EH (cell line): ENCODE measurements at places on chromosomes 11 and 22.

DNA sequence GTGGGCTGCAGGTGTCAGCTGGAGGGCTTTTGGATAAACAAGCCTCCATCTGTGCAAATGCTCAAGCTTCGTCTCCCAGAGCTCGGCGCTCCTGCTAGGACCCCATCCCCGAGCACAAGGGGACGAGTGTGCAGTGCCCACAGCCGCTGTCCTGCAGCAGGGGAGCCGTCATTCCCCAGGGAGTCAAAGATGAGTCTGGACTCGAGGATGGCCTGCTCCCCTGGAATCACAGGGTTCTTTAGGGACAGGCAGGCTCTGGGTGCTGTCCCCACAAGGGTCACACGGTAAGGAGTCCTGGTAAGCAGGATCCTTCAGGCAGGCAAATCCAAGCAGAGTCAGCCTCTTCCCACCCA, 50.2 kb downstream of the APOL1 start:
- no peak for DNase-seq

- no peak for DNase-seq
These were observed 813.2 kb downstream of the BRD1 start for GRCh38 chr22:49014227-49015201.

- no peak for DNase-seq
These were observed 183.7 kb upstream of the CADM1 start for GRCh38 chr11:115687934-115688333.

DNA sequence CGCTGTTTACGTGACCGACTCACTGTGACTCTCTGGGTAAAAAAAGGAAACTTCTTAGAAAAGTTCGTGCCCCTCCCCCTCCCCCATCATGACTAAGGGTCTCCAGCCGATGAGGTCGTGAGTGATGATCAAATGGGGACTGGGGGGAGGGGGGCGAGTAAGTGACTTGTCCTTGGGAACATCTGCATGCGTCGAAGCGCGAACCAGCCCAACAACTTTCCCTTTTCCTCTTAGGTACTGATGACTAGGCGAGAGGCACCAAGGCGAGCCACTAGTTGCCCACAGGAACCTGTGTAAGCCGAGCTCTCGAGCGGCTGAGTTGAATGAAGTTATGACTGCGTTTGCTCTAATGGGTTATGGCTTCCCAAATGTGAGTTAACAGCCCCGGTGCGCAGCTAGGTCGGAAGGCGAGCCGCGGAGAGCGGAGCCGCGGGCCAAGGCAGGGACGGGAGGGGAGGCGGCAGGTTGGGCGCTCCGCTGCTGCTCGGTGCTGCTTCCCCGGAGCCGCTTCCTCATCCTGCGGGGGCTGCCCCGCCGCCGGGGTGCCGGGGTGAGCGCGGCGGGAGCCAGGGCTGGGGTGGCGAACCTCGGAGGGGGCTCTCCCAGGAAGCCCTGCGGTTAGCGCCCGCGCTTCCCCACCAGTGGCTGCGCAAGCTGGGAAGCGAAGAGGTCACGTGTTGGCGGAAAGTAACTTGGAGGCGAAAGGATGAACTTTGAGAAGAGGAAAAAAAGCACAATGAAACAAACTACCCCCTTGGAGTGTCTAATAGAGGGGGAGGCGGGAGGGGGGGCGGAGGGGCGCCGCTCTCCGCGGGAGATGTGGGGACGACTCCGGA, 22.1 kb upstream of the BDNF start:
- DNase-seq = peak; percentile 67

DNA sequence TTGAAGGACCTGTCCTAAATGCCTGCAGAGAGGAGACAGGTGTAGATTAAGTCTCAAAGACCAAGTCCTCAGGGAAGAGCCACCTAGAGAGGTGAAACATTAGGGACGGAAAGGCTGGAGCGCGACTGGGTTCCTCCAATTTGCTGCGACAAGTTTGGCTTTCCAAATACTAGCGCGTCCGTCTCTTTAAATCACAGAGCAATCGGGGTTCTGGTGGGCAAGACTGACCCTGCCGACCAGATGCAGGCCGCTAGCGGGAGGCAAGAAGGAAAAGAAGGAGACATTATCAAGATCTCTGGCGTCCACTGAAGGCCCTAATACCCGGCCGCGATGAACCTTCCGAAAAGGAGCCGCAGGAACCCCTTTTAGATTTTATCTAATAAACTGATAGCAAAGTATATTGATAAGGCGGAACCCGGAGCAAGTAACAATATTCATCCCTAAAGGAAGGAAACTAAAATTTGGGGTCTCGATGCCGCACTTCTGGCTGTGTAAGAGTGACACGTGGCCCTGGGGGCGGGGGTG, 128.2 kb upstream of the C11orf58 start:
- DNase-seq = no peak

GRCh38 chr11:120105576-120105975, 32.3 kb downstream of the TRIM29 start:
- DNase-seq = no peak
